ENCODE measurements at places on chromosomes 12 and 14. TPM values are rescaled to one million over a fixed set of nuclear protein-coding genes. Genes with fewer than 3 reads are reported as not detected.

GRCh38 chr14:101439023-101439422, 122.3 kb upstream of the DIO3 start:
- DNase-seq = no peak

- no peak for DNase-seq
These were observed 383.7 kb downstream of the EGLN3 start for GRCh38 chr14:33567023-33567728.

GRCh38 chr12:44154128-44154527, 318.2 kb downstream of the TMEM117 start:
- no peak for DNase-seq

DNA sequence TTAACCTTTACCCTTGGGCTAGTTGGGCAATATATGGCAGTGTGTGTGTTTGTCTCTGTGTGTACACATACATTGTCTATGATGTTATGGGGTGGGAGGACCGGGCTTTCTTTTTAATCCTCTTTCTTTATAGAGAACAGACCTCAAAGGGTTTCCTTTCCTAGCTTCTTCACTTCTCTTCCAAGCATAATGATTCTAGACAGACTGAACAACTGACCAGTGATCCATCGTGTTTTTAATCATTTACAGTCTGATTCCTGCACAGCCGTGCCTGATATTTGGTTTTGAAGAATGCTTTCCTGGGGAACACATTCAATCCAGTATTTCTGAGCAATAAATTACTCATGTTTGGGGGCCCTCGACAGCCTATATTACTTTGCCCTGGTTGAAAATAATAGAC, 481.1 kb upstream of the DCN start:
- no peak for DNase-seq

- DNase-seq = no peak
These were observed 14.7 kb upstream of the LIN7A start for GRCh38 chr12:80952443-80952842.

DNA sequence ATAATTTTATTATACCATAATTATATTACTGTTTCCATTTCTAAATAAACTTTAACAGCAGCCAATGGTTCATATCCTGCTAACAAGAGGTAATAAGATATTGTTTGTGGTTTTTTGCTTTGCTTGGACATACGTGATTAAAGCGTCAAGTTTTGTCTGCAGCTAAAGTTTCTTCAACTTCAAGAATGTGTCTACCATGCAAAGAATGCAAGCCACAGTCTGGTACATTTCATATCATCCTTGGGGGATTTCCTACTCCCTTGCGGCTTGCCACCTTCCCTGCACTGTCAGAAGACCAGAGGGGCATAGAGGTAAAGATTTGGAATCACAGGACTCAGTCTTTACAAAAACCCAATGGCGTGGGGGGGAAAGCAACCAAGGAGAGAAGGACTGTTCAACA, 125.2 kb downstream of the MED13L start:
- DNase-seq = no peak

SLC17A8 gene
- not detected for total RNA-seq

DNA sequence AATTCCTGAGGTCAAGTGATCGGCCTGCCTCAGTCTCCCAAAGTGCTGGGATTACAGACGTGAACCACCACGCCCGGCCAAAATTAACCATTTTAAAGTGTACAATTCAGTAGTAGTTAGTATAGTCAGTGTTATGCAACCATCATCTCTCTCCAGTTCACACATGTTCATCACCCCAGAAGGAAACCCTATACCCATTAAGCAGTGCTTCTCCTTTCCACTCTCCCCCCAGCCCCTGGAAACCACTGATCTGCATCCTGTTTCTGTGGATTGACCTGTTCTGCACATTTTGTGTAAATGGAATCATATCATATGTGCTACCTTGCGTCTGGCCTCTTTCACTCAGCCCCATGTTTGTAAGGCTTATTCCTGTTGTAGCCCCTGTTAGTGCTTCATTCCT, 52.2 kb downstream of the PHETA1 start:
- no peak for DNase-seq

Measured in lower lobe of right lung (tissue), 2 donors.